ENCODE measurements at places on chromosomes 6 and 20.

- peak; percentile 51 for DNase-seq
Measured at GRCh38 chr6:25991785-25992412, 29.3 kb downstream of the TRIM38 start.

- DNase-seq = no peak
Measured at GRCh38 chr6:152969688-152970418, 13.0 kb downstream of the FBXO5 start.

DNA sequence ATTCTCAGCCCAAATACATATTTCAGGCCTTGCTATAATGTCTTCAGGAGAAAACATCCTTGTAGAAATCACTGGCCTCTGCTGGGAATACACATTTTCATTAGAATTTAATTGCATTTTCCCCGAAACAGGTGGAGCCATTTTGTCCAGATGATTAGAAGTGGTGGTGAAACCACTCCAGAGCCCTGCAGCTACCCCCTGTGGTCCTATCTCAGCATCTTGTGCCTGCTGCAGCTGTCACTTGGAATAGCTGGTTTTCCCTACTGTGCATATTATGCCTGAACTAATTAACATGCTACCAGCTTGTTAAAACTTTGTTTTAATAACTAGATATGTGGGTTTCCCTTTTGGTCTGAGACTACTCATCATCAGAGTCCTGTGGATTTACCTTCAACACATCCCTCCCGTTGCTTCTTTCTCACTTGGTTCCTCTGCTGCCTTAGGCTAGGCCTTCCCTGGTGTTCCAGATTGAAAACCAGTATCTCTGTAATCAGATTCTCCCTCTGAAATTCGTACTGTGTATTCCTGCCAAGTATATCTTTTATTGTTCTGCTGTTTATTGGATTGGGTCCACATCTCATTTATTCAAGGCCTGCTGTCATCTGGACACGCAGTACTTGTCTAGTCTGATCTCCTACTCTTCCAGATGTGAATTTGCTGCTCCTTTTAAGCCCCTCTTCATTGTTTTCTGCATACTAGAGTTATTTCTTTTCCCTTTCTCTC, 15.2 kb downstream of the DNAH8 start:
- no peak for DNase-seq

- DNase-seq = no peak
Measured at GRCh38 chr6:13702809-13703302, 8.8 kb downstream of the RANBP9 start.

GRCh38 chr6:28775405-28776129, 148.2 kb downstream of the TRIM27 start:
- no peak for DNase-seq

DNA sequence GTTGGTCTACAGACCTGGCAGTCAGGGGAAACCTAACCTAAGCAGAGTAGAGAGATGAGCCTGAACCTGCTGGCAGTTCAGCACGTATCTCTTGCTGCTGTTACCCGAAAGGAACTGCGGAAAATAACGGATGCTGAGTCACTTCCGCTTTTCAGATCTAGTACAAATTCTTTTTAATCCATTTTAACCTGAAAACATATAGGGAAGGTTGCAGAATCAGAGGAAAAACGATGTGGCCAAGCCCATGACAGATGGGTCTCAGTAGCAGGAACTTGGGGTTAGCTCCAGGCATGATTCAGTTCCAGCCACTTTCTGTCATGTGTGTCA, 351.9 kb upstream of the PRND start:
- peak; percentile 34 for DNase-seq

DNA sequence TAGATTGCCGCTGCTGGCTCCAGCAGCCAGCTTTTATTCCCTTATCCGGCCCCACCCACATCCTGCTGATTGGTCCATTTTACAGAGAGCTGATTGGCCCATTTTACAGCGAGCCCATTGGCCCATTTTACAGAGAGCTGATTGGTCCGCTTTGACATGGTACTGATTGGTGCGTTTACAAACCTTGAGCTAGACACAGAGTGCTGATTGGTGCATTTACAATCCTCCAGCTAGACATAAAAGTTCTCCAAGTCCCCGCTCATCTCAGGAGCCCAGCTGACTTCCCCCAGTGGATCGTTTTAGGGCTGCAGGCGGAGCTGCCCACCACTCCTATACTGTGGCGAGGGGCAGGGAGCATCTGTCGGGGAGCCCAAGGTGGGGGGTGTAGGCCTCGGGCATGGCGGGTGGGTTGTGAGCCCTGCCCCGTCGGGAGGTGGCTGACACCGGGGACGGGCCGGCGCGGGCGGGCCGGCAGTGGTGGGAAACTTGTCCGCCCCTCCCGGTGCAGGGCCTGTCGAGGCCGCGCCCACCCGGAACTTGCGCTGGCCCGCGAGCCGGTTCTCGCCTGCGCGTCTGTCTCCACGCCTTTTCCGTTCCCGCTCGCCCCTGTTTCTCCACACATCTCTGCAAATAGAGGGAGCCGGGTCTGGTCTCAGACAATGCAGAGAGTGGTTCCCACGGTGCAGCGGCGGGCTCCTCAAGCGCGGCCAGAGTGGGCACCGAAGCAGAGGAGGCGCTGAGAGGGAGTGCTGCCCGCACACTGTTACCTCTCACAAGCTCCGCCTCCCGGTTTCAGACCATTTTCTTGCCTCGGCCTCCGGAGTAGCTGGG, 86.1 kb upstream of the STMND1 start:
- no peak for DNase-seq

- no peak for DNase-seq
Measured at GRCh38 chr20:22387452-22387851, 196.9 kb downstream of the FOXA2 start.

DNA sequence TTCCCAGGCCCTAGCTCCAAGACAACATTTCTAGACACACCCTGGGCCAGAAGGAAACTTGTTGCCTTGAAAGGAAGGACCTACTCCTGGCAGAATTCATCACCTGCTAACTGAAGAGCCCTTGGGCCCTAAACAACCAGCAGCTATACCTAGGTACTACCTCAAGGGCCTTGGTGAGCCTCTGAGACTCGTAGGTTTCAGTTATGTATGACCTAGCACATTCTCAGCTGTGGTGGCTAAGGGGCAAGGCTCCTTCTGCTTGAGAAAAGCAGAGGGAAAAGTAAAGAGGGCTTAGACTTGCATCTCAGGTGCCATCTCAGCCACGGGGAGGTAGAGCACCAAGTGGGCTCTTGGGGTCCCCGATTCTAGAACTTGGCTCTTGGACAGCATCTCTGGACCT, 132.3 kb upstream of the NHSL1 start:
- DNase-seq = no peak
